ENCODE measurements at places on chromosomes 13 and 19.

DNA sequence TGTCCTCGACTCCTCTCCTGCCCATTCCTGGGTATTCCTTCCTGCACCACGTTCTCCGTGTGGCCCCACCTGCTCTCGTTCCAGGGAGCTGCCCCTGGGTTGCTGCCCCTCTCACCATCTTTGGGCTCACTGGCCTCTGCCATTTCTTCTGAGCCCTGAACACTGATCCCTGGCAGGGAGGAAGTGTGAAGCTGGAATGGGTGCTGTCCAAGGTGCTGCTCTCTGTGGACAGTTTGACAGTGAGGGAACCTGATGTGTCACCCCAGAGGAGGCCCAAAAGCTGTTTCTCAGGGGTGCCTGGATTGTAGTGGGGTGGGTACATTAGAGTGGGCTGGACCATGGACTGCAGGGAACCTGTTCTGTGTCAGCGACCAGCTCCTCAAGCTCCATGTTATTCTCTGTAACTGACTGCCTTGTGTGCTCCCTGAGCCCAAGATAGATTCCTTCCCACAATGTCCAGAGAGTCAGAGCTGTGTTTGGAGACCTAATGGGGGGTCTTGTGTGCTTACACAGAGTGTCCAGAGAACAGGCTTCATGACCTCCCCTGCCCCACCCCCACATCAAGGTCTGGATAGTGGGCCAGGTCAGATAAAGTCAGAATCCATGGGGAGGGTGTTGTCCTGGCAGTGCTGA, 7.2 kb upstream of the CEACAM8 start:
- DNase-seq = no peak

- DNase-seq = no peak
Observed at GRCh38 chr19:18650468-18651041, 13.7 kb downstream of the KLHL26 start.

DNA sequence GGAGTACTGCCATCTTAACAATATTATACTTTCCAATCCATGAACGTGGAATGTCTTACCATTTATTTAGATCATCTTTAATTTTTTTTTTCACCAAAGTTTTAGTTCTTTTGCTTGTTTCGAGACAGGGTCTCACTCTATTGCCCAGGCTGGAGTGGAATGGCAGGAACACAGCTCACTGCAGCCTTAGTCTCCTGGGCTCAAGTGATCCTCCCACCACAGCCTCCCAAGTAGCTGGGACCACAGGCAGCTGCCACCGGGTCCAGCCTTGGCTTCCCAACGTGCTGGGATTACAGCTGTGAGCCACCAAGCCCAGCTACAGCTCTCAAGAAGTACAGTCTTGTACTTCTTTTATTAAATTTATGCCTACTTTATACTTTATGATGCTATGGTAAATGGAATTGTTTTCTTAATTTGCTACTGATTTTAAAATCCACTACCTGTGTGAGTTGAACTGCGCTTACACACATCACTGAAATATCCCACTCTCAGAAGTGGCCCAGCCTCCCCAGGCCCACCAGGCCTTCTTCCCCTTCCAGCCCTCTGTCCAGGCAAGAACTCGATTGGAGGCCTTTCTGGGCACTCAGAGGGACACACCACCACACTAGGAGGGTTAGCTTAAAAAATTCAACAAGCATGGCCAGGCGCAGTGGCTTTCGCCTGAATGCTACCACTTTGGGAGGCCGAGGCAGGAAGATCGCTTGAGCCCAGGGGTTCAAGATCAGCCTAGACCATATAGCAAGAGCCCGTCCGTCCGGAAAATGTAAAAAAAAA, 1.0 kb upstream of the PGLS start:
- no peak for DNase-seq

DNA sequence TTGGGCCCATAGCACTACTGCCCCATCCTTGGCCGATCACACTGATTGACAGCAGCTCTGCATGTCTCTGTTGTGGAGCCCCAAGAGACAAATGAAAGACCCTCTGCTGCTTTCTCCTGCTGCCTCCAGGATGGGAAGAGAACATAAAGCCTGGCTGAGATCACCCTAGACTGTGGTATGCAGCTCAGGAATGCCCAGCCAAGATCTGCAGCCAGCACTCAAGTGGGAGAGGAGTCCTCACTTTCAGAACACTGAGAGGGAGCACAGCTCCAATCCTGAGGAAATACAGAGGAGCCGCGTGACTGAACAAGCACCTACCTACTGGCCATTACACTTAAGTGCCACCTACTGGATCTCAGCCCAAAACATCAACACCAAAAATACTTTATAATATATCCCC, 203.0 kb downstream of the POSTN start:
- DNase-seq = no peak

GRCh38 chr13:21426238-21426637, 32.9 kb downstream of the ZDHHC20 start:
- DNase-seq = no peak

DNA sequence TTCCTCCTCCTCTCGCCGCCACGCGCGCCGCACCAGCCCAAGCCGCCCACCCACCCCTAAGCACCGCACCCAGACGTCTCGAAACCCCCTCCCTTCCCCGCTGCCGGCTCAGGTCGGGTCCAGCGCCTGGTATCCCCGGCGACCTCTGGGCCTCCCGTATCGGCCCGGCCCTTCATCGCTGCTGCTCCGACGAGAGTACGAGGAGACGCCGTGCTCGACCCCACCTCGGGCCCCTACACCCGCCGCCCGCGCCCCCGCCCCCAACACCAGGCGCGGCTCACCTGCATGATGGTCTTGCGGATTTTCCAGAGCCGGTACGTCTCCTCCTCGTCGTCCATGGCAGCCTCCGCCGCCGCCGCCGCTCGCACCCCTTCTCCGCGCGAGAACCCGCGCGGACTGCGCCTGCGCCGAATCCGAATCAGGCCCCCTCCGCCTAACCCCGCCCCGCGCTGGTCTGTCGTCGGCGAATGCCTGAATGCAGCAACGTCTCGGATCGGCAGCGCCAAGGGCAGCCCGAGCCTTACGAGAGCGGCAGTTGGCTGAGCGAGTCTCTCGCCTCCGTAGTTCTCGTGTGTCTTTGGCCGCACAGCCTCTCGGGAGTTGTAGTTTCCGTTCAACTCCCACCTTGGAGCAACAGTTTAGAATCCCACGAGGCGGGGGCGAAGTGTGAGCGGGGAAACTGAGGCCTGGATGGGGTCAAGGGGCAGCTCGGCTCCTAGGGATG, at the start of gene POLR2E:
POLR2E (minus strand) TSS at position 398 of the 724 bp plus-strand sequence; CDS start at position 338, 60 bp downstream.
- peak; percentile 99 for DNase-seq

GRCh38 chr19:54152878-54153524, 6.5 kb downstream of the LENG1 start:
- DNase-seq = no peak

DNA sequence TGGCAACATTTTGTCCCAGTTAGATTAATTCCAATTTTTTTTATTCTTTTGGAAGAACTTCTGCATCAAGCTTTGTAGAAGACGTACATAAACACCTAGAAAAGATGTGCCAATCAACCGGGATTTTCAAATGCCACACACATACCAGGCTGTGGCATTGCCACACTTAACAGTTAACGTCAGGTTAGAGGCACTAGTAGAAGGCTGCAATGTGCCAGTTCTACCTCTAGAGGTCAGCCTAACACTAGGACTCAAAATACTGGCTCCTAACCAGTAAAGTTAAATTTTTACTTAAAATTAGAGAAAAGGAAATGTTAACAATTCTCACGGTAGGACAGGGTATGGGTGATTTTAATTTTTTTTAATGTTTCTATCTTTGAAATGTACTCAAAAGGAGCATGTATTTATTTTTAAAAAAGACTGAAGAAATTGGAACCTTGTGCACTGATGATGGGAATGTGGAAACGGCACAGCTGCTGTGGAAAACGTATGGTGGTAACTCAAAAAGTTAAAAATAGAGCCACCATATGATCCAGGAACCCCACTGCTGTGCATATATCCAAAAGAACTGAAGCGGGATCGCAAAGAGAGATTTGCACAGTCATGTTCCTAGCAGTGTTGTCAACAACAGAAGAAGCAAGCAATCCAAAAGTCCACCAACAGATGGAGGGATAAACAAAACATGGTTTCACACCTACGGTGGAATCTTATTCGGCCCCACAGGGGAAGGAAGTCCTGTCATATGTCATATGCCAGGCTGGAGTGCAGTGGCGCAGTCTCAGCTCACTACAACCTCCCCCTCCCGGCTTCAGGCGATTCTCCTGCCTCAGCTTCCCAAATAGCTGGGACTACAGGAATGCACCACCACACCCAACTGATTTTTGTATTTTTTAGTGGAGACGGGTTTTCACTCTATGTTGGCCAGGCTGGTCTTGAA, 30.3 kb downstream of the CRYL1 start:
- DNase-seq = no peak

DNA sequence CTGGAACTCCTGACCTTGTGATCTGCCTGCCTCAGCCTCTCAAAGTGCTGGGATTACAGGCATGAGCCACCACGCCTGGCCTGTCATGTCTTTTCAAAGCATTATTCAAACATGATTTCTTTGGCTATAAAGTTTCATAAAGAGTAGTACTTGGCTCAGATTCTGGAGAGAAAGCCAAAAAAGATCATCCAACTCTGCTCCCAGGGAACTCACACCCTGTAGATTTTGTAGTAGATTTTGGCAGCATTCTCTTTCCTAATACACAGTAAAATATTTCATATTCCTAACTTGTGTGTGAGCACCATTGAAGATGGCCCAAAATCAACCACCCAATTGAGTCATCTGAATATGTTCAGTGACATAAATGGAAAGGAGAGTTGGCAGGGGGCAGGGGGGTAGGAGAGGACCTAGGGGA, 48.4 kb downstream of the CAB39L start:
- DNase-seq = no peak

DNA sequence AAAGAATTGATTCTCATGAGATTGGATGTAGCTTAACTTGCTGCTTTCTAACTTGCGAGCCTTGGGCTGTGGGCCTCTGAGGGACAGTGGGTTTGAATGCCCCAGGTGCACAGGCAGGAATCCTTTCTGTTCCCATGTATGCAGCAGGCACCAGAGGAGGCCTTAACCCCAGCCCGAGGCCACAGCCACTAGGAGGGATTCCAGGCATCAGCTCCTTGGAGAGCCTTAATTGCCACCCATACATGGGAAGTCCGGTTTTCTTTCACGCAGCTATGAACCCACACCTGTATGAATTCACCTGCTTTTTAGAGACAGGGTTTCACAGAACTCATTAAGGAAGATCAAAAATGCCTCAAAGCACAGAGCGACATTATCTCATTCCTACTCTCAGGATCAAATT, 117.9 kb downstream of the CRYL1 start:
- DNase-seq = peak; percentile 45

DNA sequence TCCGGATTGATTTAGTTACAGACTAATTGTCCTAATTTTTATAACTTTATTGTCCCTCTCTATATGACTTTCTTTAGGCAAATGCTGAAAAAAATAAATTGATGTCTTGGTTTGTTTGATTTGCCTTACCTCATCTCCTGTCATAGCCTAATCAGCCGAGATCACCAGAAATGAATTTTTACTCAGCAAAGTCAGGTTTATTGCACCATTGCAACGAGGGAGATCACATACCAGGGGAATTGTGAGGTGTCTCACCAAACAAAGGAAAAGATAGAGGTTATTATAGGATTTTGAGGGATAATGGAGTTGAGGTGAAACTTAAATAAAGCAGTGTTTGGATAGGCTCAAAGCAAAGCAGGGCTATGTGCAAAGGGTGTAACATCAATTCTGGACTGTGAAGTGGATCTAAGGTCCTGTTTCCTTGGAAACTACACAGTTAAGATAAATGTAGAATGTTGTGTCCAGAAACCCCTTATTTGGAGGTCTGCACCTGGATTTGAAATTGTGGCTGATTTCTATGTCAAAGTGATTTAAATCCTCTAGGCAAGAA, 372.6 kb downstream of the OXGR1 start:
- DNase-seq = no peak

GRCh38 chr19:6543866-6544347, 13.1 kb downstream of the TNFSF9 start:
- DNase-seq = no peak

DNA sequence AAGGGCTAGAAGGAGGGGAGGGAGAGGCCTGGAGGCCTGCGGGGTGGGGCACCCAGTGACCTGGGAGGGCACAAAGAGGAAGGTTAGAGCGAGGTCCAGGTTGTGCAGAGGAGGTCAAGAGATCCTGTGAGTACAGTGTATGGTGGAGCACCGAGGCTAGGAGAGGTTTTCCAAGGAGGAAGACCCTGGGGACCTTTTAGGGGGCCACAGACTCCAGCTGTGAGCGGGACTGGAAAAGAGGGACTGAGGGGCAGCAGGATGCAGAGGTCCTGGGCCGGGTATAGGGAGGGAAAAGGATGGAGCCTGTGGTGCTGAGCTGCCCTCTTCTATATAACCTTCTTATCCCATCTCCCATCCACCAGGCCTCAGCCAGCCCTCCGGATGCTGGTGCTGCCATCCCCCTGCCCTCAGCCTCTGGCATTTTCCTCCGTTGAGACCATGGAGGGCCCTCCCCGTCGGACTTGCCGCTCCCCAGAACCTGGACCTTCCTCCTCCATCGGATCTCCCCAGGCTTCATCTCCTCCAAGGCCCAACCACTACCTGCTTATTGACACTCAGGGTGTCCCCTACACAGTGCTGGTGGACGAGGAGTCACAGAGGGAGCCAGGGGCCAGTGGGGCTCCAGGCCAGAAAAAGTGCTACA, 863 bp downstream of the ZNF581 start:
- DNase-seq = no peak

GRCh38 chr13:60326273-60326672, 70.7 kb upstream of the TDRD3 start:
- no peak for DNase-seq

- no peak for DNase-seq
Observed at GRCh38 chr13:75637181-75637750, 1.1 kb downstream of the LMO7 start.

DNA sequence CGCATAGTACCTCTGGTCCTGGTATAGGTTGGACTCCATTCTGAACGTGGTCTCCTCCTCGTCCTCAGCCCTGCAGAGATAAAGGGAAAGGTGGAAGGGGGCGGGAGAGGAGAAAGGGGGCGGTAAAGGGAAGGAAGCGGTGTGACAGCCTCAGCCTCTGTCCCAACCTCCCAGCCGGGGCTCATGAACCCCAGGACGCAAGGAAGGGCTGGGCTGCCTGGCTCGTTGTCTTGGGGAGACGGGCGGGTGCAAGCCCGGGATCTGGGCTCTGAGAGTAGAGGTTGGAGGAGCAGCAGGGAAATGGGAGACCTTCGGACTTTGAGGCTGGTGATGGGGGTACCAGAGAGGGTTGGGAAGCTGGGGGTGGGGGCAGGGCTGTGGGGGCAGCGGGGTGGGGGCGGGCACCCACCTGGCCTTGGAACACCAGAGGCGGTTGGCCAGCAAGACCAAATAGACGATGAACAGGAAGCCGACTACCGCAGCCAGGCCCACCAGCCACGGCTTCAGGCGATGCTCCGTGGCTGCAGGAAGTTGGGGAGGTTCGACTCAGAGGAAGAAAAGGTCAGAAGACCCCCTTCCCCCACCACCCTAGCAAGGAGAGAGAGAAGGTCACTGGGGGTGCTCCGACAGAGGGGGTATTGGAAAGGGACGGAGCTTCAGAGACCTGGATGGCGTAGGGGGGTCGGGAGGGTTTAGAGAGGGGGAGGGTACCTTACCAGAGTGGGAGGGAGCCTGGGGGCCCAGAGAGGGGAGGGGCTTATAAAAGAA, 1.7 kb downstream of the SMIM24 start:
- no peak for DNase-seq

GRCh38 chr13:91356919-91357612, 9.6 kb downstream of the MIR17HG start:
- DNase-seq = no peak

Measured in mesenteric fat pad (tissue), 1 donor.